ENCODE measurements at places on chromosomes 11 and 22.

DNA sequence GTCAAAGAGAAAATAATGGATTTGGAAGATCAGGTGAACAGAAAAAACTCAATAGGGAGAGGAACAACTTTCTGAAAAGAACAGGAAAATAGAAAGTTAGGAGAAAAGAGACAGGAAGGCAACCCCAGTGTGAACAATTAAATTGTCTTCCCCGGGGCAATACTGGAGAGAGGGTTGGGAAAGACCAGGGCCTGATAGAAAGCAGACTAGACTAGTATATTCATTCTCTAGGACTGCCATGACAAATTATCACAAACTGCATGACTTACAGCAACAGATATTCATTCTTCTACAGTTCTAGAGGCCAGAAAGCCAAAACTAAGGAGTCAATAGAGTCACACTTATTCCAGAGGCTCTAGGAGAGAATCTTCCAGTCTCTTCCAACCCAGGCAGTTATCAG lies 482.8 kb downstream of the SOX6 start:
- DNase-seq: no peak

DNA sequence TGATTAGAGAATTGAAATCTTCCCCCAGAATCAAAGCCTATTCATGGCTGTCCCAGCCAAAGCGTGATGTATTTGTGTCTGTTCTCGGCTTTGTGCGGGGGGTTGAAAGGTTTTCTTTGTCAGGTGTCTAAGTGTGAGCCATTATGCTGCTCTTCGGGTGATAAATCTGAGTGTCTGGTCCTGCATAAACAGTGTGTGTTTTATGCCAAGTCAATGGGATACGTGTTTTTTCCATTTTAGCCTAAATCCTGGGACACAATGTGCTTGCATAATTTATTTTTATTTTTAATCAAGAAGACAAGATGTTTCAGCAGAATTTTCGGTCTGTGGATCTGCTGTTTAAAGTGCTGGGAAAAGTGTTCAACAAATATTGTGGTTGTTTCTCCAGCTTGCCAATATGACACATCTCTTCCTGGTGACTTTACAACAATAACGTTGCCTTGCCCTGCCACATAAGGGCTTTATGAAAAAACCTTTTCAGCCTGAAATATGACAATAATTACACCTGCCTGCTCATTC lies 267.8 kb downstream of the TBC1D22A start:
- no peak for DNase-seq

GRCh38 chr22:41367039-41367679 lies 14.6 kb upstream of the TEF start:
- DNase-seq: no peak

DNA sequence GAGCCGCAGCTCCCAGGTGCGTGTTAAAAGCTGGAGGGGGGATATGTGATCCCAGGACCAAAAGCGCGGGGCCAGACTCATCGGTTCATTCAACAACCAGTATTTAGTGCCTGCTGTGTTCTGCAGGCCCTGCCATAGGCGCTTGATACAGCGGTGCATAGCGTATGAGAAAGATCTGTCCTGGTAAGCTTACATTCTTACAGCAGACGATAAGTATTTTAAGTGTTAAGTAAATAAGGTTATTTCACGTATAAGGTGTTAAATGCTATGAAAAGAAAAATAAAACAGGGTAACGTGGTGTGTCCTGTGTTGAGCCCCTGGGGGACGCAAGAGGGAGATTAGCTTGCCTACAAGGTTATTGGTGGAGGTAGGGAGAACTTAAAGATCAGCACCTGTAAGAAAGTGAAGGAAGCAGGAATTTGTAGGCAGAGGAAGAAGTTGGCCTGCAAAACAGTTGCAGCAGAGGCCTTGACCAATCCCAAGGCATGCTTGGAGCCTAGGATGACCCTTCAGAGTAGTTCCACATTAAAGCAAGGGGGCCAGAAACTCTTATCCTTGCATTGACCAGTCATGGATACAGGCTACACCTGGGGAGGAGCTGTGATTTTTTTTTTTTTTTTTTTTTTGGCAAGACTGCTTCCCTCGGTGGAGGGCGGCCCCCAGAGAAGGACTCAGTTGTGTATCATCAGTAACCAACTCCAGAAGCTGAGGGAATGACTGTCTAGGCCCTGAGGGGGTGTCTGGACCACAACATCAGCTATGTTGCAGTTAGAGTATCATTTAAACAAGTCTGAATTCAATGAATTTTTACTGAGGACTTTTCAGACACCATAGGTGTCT lies 487 bp upstream of the LIPT2 start:
- no peak for DNase-seq

DNA sequence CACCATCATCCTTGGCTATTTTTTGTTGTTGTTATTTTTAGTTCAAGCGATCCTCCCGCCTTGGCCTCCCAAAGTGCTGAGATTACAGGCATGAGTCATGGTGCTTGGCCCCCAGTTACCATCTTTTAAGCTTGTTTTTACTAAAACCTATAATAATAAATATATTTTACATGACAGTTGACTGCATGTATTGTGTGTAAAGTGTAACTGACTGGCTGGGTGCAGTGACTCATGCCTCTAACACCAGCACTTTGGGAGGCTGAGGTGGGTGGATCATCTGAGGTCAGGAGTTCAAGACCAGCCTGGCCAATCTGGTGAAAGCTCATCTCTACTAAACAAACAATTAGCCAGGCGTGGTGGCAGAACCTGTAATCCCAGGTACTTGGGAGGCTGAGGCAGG lies 386.2 kb downstream of the TENM4 start:
- DNase-seq: no peak

GRCh38 chr22:41446057-41446501 lies 522 bp downstream of the TOB2 start:
- DNase-seq: no peak

GRCh38 chr11:119481021-119481666 lies 58.2 kb upstream of the THY1 start:
- DNase-seq: peak; percentile 68

GRCh38 chr11:910589-911030 lies at the start of gene CHID1:
Gene CHID1 (minus strand): TSS chr11:910810. CDS start chr11:904816, 5,994 bp downstream.
- peak; percentile 92 for DNase-seq

- no peak for DNase-seq
Measured at GRCh38 chr22:49344161-49344560, 483.5 kb downstream of the BRD1 start.

DNA sequence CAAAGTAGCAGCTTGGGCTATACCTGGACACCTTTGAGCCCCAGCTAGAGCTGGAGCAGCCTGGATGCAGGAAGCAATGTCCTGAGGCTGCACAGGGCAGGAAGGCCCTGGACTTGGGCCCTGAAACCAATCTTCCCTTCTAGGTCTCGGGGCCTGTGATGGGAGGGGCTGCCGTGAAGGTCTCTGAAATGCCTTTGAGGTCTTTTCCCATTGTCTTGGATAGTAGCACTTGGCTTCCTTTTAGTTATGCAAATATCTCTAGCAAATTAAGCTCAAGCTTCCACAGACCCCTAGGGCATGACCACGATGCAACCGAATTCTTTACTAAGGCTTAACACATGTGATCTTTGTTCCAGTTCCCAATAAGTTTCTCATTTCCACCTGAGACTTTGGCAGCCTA lies 40.0 kb downstream of the LINC01488 start:
- no peak for DNase-seq

- no peak for DNase-seq
Measured at GRCh38 chr11:115891581-115891980, 387.4 kb upstream of the CADM1 start.

DNA sequence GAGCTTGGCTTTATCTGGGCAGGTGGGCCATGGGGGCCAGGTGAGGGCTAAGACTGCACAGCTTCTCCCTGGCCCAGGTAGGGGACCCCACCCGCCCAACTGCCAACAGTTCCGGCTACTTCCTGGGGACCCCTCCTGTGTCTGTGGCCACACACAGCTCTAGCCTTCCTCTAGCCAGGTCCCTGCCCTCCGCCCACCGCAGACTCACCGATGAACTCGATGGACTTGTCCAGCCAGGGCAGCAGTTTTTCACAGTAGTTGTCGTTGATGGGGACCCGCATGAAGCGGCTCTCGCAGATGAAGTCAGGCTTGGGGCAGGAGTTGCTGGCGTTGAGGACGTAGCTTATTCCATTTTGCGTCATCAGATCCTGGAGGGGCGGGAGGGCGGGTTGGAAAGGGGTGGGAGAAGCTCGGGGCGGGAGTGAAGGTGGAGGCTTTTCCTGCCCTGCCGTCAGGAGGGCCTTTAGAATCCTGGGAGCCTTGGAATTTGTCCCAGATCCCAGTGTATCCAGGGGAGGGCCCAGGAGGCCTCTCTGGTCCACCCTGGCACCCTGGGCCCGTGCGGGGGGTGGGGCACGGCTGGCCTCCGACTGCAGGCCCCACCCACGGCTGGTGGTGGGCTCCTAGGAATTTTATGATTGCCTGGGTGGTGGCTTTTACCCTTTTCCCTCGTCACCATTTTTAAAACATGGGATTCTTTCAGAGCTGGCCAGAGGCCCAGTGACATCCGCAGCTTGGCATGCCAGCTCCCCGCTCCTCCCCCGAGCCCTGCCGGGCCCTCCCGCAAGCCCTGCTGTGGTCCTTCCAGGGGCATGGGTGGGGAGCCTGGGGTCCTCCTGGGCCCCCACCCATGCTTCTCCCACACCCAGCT lies 13.9 kb downstream of the DUSP8 start:
- DNase-seq: peak; percentile 38

DNA sequence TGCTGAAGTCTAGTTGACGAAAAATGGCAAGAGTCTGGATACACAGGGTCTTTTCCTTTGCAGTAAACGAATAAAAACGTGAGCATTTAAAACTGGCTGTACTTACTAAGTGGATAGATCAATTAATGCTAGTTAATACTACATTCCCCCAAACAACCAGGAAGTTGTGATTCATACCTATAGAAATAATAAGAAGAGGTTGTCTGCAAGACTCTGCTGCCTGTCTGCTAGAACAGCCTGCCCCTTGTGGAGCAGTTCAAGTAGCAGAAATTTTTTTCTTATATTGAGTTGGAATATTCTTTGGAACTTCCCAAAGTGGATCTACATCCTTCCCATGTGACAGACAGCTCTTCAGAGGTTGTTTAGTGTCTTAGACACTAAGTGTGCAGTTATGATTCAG lies 86.8 kb downstream of the TEAD1 start:
- DNase-seq: no peak

DNA sequence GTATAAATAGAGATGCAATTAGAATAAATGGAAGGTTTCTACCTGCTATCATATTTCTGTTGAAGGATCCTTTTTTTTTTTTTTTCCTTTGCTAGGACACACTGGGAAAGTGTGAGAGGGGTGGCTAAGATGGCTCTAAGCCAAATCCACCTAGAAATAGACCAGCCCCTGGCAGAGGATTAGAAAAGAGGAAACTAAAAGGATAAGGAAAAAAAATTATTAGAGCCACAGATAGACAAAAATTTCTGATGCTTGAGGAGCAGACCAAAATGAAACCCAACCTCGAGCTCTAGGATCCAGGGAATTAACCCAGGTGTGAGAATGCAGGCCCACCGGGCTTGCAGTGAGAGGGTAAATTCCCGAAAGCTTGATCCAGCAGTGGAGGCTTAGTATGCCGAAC lies 262.3 kb downstream of the CADM1 start:
- DNase-seq: no peak

DNA sequence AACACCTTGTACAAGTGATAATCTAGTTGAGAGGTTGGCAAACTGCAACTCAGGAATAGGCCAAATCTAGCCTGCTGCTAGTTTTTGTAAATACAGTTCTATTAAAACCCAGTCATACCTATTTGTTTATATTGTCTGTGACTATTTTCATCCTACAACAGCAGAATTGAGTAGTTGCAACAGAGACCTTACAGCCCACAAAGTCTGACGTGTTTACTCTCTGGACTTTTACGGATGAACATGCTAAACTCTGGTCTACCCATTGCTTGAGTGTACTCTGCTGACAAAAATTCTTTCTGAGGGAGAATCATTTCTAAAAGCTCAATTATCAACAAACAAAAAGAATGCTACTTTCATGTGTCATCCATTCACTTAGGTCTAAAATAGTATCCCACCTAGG lies 287.0 kb downstream of the DYNC2H1 start:
- DNase-seq: no peak

DNA sequence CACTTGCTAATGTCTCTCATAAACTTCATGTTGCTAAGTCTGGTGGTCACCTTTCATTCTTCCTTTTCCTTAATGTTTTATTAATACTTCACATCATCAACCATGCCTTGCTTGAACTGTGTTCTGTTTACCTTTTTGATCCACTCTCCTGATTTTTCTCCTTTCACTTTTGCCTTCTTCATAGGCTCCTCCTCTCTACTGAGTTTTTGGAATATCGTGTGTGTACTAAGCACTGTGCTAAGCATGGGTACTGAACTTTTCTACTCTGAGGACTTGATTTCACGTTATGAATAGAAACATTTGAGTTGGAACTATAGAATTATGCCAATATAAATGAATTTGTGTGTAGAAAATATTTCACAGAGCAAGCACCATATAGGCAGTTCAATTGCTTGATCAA lies 90.6 kb downstream of the ATM start:
- DNase-seq: no peak

DNA sequence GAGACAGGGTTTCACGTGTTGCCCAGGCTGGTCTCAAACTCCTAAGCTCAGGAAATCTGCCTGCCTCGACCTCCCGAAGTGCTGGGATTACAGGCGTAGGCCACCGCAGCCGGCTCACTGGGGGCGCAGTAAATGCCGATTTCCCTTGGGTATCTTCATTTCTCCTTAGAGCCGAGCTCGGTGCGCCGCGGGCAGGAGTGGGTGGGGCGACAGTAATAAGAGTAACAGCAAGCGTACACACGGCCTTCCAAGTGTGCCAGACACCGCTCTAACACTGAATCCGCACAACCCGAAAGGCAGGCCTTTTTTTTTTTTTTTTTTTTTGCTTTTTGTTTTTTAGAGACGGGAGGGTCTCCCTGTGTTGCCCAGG lies 500 bp upstream of the ADSL start:
- DNase-seq: no peak

GRCh38 chr11:7969756-7970646 lies 4.8 kb upstream of the NLRP10 start:
- DNase-seq: no peak

DNA sequence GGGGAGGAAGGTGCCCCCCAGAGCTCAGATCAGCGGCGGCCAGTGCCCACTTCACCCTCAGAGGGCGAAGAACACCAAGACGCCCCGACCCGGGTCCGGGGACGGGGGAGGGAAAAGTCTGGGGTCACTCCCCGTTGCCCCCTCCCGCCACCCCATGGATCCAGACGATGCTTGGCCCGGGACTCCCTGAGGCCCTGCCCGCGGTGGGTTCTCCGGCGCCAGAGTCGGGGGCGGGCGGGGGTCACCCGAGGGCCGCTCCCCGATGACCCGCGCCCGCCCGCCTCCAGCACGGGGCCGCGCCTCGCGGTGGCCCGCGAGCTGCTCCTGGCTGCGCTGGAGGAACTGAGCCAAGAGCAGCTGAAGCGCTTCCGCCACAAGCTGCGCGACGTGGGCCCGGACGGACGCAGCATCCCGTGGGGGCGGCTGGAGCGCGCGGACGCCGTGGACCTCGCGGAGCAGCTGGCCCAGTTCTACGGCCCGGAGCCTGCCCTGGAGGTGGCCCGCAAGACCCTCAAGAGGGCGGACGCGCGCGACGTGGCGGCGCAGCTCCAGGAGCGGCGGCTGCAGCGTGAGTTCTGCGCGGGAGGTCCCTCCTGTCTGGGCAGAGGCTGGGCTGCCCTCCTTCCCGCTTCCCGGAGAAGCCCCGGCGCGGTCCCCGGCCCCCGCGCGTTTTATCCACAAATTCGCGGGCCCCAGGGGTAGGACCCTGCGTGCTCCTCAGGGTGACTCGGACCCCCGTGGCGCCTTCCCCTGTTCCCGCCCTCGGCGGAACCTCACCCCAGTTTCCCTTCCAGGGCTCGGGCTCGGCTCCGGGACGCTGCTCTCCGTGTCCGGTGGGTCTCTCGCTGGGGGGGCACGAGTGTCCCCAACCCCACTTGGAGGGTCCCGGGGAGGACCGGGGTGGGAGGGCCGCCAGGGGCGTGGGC lies 1.1 kb downstream of the NLRP6 start:
- DNase-seq: peak; percentile 52
